ENCODE measurements at places on chromosomes 16 and 17.

DNA sequence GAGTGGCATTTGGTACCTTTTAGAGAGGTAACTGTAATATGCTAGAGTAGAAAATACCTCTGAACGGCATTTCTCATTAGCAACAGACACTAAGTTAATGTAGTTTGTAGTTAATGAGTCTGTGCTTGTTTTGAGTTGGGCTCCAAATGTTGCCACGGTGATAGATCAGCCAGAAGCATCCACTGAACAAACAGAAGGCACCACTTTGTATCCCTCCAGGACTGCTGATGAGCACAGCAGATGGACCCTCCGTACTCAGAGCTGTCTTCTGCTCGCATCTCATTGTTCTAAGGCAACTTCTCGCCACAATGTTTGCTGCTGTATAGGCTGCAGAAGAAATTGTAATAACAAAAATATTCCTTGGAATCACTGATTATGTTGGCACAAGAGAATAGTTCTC is 56.1 kb downstream of the TNRC6C start:
- no peak for DNase-seq

DNA sequence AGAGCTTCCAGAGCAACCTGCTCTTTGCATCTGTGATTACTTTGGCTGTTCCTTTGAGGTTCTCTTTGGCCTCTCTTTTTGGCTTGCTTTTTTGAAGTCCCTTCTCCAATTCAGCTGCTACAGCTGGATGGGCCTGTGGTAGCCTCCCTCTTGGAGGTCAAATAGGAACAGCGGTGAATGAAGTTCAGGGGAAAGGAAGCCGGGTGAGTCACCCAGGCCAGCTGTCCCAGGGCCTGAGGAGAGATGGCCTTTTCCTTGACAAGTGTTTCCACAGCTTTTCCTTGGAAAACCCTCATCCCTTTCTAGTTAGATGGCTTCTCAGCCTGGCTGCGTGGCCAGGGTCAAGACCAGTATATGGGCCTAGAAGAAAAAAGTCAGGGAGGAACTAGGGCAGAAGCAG is 103.1 kb downstream of the STX8 start:
- DNase-seq: no peak

GRCh38 chr17:49565948-49566491 is 9.7 kb upstream of the NXPH3 start:
- DNase-seq: no peak

- no peak for DNase-seq
Measured at GRCh38 chr16:85382717-85383118, 230.4 kb upstream of the GSE1 start.

- no peak for DNase-seq
Measured at GRCh38 chr17:4208238-4208637, 55.5 kb downstream of the ANKFY1 start.

DNA sequence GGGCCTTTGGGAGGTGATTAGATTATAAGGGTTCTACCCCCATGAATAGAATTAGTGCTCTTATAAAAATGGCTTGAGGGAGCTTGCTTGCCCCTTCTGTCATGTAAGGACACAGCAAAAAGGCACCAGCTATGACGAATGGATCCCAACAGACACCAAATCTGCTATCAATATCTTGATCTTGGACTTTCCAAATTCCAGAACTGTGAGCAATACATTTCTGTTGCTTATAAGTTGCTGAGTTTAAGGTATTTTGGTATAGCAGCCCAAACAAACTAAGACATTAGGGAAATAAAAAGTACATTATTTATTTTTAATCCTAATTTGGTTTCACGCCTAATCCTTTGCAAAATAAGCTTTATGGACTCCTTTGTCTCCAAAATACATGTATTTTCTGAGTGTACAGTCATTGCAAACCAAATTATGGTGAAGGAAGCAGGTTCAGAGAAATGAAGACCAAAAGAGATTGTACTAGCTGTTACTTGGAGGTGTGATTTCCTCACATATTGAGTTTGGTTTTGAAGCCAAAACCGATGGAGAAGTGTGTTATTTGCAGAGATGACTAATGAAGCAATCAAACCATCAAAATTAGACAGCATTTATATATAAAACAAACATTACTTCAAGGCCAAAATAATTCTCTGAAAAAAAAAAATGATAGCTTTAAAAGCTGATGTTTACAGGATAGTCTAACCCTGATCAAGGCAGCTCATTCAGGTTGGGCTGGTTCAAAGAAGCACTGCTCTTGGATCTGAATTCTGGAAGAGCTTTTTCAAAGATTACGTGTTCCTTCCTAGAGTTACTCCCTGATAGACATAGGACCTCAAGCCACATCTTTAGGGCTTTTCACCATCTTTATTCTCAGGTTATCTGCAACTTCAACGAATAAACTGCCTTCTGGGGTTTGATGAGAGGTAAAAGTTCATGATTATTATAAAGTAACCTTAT is 71.6 kb downstream of the MYO1D start:
- DNase-seq: no peak

DNA sequence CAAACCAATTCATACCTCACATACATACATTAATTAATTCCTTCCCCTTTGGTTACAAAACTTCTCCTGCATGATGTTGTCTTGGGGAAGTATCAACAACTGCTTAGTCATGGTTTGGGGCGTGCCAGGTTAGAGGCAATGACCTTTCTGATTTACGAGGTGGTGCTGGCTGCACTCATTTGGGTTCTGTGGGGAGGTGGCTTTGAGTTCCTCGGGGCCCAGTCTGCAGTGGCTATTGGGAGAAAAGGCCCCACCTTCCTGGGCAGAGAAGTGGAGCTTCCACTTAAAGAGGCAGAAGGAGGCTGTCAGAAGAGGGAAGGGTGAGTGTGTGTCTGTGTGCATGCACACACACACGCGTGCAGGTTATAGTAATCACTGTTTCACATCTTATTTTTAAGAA is 10.2 kb upstream of the ETV4 start:
- no peak for DNase-seq

DNA sequence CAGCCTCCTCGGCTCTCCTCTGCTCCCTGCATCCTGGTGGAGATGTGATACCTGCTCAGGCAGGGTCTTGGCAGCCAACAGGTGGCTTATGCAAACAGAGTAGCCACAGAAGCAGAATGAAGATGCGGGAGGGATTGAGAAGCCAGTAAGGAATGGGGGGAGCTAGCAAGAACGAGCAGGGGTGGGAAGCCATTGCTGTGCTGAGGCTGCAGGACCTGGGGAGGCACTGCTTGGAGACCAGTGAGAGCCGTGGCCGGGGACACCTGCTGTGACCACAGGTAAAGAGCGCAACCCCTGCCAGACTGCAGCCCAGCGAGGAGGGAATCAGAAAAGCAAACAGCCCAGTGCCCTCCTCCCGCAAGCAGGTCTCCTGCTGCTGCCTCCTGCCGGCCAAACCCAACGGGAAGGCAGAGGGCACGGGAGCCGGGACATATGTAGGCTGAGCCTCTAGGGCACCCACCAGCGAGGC is 14.7 kb downstream of the AIPL1 start:
- DNase-seq: no peak

- no peak for DNase-seq
Measured at GRCh38 chr17:75854101-75854748, 910 bp downstream of the WBP2 start.

DNA sequence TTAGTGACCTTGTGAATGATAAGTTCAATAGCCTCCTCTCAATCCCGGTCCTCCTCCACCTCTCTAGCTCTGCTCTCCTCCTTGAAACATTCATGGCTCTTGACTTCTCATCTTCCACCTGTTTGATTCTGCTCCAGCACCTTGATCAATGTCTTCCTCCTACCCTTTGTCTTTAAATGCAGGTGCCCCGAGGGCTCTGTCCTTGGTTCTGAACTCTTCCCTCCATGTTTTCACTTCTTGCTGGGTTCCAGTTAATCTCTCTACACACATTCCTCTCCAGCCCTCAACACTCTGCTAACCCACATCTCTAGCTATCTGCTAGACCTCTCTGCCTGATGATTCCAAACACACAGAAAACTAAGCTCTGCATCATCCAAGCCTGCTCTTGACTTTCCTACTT is 13.4 kb downstream of the CD300E start:
- DNase-seq: no peak

DNA sequence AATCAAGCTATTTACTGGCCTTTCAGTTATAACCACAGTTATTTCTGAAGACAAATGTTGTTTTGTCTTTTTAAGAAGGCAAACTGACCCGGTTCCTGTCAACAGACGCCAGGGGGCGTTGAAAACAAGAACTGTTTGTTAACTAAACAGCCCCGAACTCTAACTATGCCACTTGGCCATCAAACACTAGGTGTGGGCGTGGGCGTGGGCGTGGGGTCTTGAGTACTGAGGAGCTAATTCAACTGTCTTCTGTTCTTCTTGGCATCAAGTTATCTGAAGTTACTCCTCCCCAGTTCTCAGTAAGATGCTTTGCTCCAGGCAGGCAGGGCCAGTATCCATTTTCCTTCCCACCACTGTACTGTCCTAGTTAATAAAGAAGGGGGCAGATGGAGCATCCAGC is 63.3 kb upstream of the MTMR4 start:
- peak; percentile 4 for DNase-seq

DNA sequence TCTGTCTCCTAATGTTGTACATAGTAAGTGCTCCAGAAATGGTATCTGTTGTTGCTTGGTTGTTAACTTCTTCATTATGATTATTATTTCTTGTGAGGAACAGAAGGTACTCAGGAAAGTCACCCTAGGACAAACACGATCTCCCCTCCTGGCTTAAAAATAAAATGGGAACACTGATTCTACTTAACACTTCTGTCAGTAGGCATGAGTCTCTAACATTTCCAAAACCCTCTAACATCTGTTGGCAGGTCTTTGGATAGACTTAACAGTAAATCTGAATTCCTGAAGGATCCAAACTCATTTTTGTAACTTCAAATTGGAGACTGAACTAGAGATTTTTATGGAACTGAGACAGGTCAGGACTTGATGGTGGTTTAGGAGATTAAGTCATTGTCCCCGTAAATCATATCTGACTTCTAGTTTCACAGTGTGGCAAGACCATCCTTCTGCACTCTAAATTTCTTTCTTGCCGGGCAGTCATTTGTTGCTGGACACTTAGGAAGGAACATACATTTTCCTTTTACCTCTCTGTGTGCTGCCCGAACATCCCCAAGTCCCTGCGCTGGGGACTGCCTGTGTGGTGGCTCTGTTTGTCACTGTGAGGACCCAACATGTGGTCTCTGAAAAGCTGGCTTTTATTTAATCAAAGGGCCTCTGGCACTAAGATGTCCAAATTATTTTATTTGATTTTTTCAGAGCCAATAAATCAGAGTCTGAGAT is 149.9 kb downstream of the NPIPB5 start:
- DNase-seq: no peak

- DNase-seq: no peak
Measured at GRCh38 chr17:57605675-57606105, 139.4 kb downstream of the CCDC182 start.

DNA sequence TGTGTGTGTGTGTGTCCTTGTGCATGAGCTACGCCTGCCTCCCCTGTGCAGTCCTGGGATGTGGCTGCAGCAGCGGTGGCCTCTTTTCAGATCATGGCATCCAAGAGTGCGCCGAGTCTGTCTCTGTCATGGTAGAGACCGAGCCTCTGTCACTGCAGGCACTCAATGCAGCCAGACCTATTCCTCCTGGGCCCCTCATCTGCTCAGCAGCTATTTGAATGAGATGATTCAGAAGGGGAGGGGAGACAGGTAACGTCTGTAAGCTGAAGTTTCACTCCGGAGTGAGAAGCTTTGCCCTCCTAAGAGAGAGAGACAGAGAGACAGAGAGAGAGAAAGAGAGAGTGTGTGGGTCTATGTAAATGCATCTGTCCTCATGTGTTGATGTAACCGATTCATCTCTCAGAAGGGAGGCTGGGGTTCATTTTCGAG is 22.5 kb downstream of the STAT5A start:
- DNase-seq: no peak

DNA sequence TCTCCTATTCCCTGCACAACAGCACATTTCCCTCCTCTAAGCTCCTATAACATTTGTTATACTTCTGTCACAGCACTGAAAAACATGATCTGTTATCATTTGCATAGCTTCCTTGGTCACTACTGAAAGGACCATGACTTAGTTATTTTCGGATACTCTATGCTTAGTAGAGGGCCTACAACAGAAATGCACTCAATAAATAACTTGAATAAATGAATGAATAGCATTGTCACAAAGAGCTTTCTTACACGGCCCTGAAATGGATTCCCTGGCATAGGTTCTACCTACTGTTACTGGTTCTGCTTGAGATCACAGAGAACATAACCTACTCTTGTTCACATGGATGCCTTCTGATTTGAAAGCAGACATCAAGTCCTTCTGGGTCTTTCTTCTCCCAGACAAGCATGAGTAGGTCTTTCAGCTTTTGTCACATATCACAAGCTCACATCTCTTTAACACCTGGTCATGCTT is 41.6 kb downstream of the MYO1D start:
- DNase-seq: no peak
